ENCODE measurements at places on chromosomes 11 and 22.
A peak's percentile ranks its signal among the peaks of the same experiment; 100 is the strongest.

- no peaks in the 10 kb centered on the region for H3K27me3 ChIP-seq
- H3K4me1 ChIP-seq = peaks cover 6% of the 10 kb centered on the region
- H3K36me3 ChIP-seq = no peaks in the 10 kb centered on the region
- no peak overlapping the region for H3K4me3 ChIP-seq
Measured at GRCh38 chr11:124676386-124676785, 2.7 kb downstream of the SPA17 start.

- H3K27me3 ChIP-seq = no peaks in the 10 kb centered on the region
- H3K36me3 ChIP-seq = no peaks in the 10 kb centered on the region
- peak; percentile 88 for DNase-seq
- H3K27ac ChIP-seq = peak overlapping the region; percentile 43
- H3K4me3 ChIP-seq = no peak overlapping the region
- peaks cover 3% of the 10 kb centered on the region for H3K4me1 ChIP-seq
Measured at GRCh38 chr11:59562292-59562691, 51.0 kb downstream of the OR4D9 start.

- H3K36me3 ChIP-seq = no peaks in the 10 kb centered on the region
- no peak for DNase-seq
- no peak overlapping the region for H3K27ac ChIP-seq
- no peak overlapping the region for H3K4me3 ChIP-seq
- H3K27me3 ChIP-seq = peaks cover 92% of the 10 kb centered on the region
- peaks cover 4% of the 10 kb centered on the region for H3K4me1 ChIP-seq
Measured at GRCh38 chr11:31822175-31822926, 11.2 kb upstream of the PAX6 start.

DNA sequence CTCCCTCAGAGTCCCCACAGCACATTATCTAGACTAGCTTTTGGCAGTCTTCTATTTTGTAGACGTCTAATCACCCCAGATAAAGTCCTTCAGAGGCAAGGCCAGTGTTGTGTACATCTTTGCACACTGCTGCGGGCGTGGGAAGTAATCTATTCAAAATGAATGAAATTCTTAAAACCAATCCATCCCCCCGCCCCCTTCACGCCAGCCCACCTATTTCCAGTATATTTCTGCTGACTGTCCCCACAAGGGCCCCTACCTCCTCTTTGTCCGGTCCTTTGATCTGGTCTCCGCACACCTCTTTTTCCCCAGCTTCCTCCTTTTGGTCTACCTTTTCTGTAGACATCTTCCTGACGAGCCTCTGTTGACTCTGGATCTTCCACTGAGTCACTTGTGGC, 375 bp downstream of the BSCL2 start:
- H3K36me3 ChIP-seq = peaks cover 11% of the 10 kb centered on the region
- H3K4me3 ChIP-seq = peak overlapping the region; percentile 21
- H3K27me3 ChIP-seq = no peaks in the 10 kb centered on the region
- peak overlapping the region; percentile 76 for H3K27ac ChIP-seq

- no peak overlapping the region for H3K4me3 ChIP-seq
- H3K27me3 ChIP-seq = no peaks in the 10 kb centered on the region
- DNase-seq = no peak
- H3K27ac ChIP-seq = no peak overlapping the region
- no peaks in the 10 kb centered on the region for H3K36me3 ChIP-seq
Measured at GRCh38 chr11:128915149-128915521, 24.0 kb downstream of the KCNJ5 start.

- H3K27ac ChIP-seq = no peak overlapping the region
- H3K36me3 ChIP-seq = no peaks in the 10 kb centered on the region
- no peak for DNase-seq
- H3K4me3 ChIP-seq = no peak overlapping the region
- no peaks in the 10 kb centered on the region for H3K27me3 ChIP-seq
- H3K4me1 ChIP-seq = no peaks in the 10 kb centered on the region
Measured at GRCh38 chr22:39913321-39913720, 12.4 kb downstream of the GRAP2 start.

DNA sequence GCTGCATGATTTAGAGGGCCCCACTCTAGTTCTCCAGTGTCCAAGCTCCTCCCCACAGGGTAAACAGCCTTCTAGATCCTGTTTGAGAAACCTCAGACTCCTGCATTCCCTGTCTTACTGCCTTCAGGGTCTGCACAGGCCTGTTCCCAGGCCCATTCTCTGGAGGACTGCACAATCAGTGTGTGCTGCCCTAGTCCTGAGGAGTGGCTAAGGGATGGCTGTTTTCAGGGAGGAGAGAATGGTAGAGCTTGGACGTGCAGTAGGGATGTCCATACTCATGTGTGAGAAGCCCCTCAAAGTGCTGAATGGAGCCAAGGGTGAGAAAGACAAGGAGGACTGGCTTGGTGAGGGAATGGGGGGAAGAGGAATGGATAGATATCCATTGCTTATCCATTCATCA, 103.8 kb upstream of the CCDC90B start:
- H3K4me3 ChIP-seq = peak overlapping the region; percentile 46
- no peaks in the 10 kb centered on the region for H3K36me3 ChIP-seq
- no peak overlapping the region for H3K27ac ChIP-seq
- no peaks in the 10 kb centered on the region for H3K27me3 ChIP-seq
- H3K4me1 ChIP-seq = no peaks in the 10 kb centered on the region
- no peak for DNase-seq

GRCh38 chr11:43582024-43582862, 98.3 kb upstream of the HSD17B12 start:
- peaks cover 17% of the 10 kb centered on the region for H3K4me1 ChIP-seq
- H3K27ac ChIP-seq = no peak overlapping the region
- H3K4me3 ChIP-seq = no peak overlapping the region
- no peaks in the 10 kb centered on the region for H3K36me3 ChIP-seq
- peaks cover 74% of the 10 kb centered on the region for H3K27me3 ChIP-seq

DNA sequence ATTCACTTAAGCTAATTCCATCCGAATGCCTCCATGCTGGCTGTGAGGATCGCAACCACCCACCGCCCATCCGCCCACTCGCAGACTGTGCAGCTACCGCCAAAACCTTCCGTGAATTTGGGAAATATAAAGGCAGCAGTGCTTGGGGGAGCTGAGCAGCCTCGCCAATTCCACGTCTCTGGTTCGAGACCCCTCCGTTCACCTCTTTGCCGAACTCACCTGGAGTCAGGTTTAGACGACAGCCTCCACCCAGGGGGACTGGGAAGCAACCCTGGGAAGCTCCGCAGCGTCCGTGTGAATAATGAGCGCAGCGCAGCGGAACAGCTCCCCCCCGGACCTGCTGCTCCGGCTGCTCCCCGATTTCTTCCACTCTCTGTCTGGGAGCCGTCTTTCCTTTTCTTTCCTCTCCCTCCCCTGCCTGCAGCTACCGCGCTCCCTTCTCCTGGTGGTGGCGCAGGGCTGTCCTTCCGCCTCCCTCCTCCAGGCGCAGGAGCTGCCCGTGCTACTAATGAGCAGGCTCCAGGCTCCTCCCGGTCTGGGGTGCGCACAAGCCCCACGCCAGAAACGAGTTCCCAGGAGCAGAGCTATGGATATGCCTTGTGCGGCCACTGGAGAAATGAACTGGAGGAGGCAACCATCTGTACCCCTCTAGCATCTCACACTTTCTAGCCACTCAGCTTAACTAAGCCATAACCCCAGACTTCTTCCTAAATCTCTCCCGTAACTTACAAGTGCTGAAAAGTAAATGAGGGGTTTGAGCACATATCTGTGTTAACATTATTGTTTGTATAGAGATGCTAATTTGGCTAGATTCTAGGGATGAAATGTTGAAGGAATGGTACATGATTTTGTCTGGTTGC, 107.3 kb downstream of the XKR3 start:
- H3K27me3 ChIP-seq = no peaks in the 10 kb centered on the region
- H3K27ac ChIP-seq = no peak overlapping the region
- no peak overlapping the region for H3K4me3 ChIP-seq

GRCh38 chr11:105622016-105622415, 12.1 kb downstream of the GRIA4 start:
- H3K4me3 ChIP-seq = no peak overlapping the region
- H3K27me3 ChIP-seq = no peaks in the 10 kb centered on the region
- no peaks in the 10 kb centered on the region for H3K36me3 ChIP-seq

GRCh38 chr22:44024288-44024921, at the start of gene PARVB:
TSS of gene PARVB (plus strand) at chr22:44024302. CDS start at chr22:44024340, 38 bp downstream.
- H3K4me3 ChIP-seq = peak within 1 kb of the TSS; percentile 59
- DNase-seq = no peak
- H3K4me1 ChIP-seq = peaks cover 4% of the 10 kb centered on the region

DNA sequence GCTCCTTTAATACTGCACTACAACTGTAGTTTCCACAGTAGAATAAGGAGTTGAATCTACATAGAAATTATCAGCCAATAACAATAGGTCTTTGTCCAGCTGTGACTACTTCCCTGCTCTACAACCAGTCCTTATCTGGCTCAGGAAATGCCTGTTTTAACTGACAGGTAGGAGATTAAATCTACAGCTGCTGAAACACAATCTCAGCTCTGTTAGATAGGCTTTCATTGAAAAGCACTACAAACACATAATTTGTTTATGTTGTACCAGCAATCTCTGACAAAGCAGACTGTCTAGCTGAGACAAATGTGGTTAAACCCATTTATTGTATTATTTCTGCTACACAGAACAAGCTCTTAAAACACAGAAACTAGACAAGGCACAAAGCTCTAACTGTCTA, 230.0 kb downstream of the SOX6 start:
- H3K27ac ChIP-seq = no peak overlapping the region
- H3K4me3 ChIP-seq = no peak overlapping the region
- DNase-seq = no peak
- H3K4me1 ChIP-seq = no peaks in the 10 kb centered on the region

- no peak overlapping the region for H3K27ac ChIP-seq
- H3K36me3 ChIP-seq = no peaks in the 10 kb centered on the region
- DNase-seq = no peak
- no peaks in the 10 kb centered on the region for H3K27me3 ChIP-seq
Measured at GRCh38 chr11:2313051-2313951, 11.5 kb downstream of the TSPAN32 start.

DNA sequence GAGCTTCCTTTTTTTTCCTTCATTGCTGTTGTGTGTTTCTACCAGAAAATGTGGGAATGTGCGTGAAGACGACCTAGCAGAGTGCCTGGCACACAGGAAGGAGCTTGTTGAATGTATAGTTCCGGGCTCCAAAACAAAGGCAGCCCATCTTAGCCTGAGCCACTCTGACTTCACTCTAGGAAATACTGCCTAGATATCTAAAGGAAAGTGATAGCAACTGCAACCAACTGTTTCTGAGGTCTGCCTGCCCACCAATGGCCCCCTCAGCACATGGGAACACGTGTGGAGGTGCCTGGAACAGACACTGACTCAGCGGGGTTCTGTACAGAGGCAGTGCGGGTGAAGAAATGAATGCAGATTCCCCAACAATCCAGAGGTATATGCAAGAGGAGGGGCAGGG, 14.7 kb upstream of the XBP1 start:
- no peak overlapping the region for H3K4me3 ChIP-seq
- peaks cover 4% of the 10 kb centered on the region for H3K4me1 ChIP-seq
- H3K27me3 ChIP-seq = no peaks in the 10 kb centered on the region
- no peak for DNase-seq
- H3K36me3 ChIP-seq = no peaks in the 10 kb centered on the region

DNA sequence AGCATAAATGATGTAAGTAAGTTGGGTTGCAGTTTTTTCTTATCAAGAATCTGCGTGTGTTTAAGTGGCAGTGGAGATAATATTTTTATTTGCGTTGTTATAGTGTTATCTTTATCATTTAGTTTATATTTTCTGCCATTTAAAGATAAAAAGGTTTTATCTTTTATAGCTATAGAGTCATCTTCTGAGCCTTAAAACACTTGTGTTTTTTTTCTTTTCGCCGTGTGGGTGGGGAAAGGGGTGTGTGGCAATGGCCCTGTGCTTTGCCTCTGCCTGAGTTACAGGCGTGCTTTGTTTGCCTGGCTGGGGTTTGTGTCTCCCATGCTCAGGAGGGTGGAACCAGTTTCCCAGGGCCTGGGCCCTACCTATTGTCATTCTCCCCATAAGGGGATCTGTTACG, 16.2 kb downstream of the ARHGEF12 start:
- H3K36me3 ChIP-seq = peaks cover 2% of the 10 kb centered on the region
- no peak for DNase-seq
- H3K27me3 ChIP-seq = no peaks in the 10 kb centered on the region
- H3K27ac ChIP-seq = no peak overlapping the region
- no peak overlapping the region for H3K4me3 ChIP-seq
- H3K4me1 ChIP-seq = peaks cover 9% of the 10 kb centered on the region

GRCh38 chr22:46661221-46661851, 41.1 kb downstream of the GRAMD4 start:
- no peak overlapping the region for H3K4me3 ChIP-seq
- peaks cover 2% of the 10 kb centered on the region for H3K4me1 ChIP-seq
- no peaks in the 10 kb centered on the region for H3K27me3 ChIP-seq
- no peak overlapping the region for H3K27ac ChIP-seq
- H3K36me3 ChIP-seq = peaks cover 2% of the 10 kb centered on the region

Data from trophoblast cell (in vitro differentiated cells and primary cell).